ENCODE measurements at places on chromosomes 4 and X.

DNA sequence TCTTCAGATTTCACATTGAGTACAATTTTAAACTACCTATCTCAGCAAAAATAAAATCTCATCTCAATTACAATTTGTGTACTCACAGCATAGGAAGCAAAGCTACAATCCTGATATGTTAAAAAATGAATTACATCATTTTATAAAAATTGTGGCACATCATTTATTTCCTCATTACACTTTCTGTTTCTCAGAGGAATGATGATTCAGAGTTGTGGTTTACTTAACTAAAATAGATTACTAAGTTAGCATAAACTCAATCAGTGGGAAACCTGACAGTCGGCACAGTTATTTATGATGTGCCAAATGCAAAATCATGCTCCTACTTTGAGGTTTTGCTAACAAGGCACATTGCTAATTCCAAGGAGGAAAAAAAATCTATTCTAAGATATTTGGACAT lies 325.0 kb downstream of the FBXO8 start:
- DNase-seq: no peak

DNA sequence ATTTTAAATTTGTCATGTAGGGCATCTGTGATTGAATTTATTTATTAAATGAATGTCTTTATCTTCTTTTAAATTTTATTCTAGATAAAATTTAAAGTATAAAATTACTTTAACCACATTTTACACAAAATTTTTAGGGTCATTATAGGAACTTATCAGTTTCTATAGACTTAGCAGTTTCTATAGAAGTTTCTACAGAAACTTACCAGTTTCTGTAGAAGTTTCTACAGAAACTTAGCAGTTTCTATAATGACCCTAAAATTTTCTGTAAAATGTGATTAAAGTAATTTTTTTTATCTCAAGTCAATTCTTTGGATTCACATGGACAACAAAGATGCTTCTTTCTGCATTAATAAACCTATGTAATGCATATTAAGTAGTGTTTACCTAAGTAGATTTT lies 565.9 kb upstream of the TECRL start:
- DNase-seq: no peak

GRCh38 chrX:124194199-124194598 lies 138.3 kb upstream of the TEX13D start:
- DNase-seq: no peak

GRCh38 chr4:6334203-6334887 lies 64.7 kb downstream of the WFS1 start:
- DNase-seq: no peak

GRCh38 chr4:86640469-86640868 lies 46.4 kb downstream of the PTPN13 start:
- DNase-seq: no peak

DNA sequence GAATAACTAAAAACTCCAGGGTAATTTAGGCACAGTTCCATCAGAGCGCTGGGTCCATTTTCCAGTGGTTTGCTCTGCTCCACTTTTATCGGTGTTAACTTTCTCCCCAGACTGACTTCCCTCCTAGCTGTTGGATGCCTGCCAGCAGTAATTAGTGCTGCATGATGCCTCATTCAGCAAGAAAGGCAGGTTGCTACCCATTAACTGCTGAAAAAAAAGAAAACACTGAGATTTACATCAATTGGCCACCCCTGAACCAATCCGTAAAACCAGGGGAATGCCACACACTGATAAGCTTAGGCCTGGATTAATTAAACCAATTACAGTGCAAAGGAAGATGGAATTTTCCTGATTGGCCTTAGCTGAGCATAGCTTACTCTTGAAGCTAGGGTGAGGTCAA lies 182.4 kb upstream of the CXXC4 start:
- DNase-seq: peak; percentile 50

DNA sequence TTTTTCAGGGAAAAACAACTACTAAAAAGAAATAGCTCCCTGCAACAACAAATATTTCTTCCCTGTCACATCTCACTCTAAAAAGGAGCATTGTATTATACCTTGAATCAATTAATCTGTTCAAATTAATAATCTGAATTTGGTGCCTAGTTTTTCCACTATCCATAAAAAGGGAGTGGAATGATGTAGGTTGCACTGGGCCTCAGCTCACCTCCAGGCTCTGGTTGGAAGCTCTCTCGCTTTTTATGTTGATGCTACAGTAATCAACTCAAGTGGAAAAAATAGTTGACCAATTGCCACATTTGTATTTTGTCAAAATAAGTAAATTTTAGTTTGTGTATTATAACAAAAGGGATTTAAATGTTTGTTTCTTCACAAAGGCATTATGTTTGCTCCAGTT lies 126.1 kb downstream of the MAD2L1 start:
- no peak for DNase-seq

GRCh38 chrX:32514986-32515385 lies 696.4 kb downstream of the DMD start:
- no peak for DNase-seq
